ENCODE measurements at places on chromosomes 6 and 20.

- DNase-seq: no peak
Observed at GRCh38 chr6:147855803-147856482, 347.5 kb downstream of the SAMD5 start.

DNA sequence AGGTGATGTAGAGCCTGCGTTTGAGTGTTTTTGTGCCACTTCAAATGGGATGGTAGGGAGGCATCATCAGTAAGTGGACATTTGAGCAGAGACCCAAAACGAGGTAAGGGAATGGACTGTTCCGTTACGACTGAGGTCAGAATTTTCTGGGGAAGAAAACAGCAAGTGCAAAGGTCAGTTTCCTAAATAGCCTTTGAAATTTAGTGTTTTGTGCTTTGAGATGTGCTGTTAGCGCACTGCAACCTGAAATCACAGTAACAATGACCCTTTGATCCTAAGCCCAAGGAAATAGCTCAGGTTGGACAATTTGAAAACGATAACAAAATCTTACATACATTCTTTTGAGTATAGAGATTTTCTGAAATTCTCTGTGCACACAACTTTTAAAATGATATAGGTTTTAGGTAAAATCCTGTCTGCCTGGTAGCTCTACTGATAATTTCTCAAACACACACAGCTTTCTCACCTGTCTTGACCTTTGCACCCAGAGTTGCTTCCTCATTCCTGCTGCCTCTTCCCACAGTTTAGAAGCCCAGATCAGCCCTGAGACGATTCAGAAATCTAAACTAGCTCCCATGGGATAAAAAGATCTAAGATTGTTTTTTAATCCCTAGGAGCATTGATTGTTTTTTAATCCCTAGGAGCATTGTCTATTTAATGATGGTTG lies 22.1 kb downstream of the DCBLD1 start:
- no peak for DNase-seq

DNA sequence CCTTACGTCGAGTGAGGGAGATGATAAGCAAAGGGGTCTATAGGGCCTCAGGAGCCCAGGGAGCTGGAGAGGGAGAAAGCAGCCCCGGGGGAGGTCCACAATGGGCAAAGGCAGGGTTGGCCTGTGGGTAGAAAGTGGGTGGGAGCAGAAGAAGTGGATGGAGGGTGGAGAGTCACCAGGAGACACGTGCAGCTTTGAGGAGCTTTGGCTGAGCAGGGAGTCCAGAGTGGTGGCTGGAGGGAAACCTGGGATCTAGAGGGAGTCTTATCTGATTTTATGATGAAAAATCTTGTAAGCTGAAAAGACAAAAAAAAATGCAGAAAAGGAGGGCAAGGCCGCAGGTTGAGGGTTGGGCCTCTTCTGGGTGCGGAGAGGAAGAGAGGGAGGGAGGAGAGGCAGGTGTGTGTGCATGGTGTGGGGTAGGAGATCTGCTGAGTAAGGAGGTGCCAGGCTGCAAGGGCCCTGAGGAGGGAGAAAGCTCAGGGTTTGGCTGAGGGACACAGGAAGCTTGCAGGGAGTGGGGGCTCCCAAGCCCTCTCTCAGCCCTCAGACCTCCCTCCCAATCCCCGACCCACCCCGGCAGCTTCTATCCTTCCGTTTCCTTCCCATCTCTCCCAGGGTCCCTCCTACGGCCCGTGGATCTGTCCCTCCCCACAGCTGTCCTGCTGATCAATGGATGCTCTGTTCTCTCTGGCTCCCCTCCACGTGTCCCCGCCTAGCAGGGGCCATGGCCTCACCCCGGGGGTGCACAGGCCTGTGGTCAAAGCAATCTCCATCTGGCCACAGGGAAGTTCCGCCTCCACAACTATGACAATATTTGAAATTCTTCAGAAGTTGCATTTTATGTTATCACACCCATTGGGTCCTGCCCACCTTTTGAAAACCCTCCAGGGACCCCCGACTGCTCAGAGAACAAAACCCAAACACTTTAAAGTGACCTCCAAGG lies 17.1 kb upstream of the BPI start:
- DNase-seq: no peak

GRCh38 chr6:92110403-92110802 lies 1309.0 kb downstream of the EPHA7 start:
- no peak for DNase-seq

GRCh38 chr6:89793586-89793985 lies 26.0 kb downstream of the MDN1 start:
- no peak for DNase-seq

- DNase-seq: no peak
Observed at GRCh38 chr6:109292983-109293586, 89.2 kb downstream of the CD164 start.

DNA sequence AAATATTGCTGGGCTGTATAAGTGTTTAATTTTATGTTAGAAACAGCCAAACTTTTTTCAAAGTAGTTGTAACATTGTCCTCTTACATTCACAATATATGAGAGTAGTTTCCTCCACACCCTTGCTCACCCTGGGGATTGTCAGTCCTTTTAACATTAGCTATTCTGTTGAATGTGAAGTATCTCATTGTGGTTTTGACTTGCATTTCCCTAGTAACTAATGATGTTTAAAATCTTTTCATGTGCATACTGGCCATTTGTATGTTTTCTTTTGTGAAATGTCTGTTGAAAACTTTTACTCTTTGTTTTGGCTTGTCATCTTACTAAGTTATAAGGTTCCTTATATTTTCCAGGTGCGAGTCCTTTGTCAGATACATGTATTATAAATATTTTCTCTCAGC lies 32.9 kb downstream of the TRIM38 start:
- DNase-seq: no peak

Data from spinal cord (tissue), 10 donors.